ENCODE measurements at places on chromosomes 16 and 17. TPM values are rescaled to one million over a fixed set of nuclear protein-coding genes. Genes with fewer than 3 reads are reported as not detected.

- no peak for DNase-seq
These were observed 16.3 kb upstream of the CDH15 start for GRCh38 chr16:89155184-89155679.

DNA sequence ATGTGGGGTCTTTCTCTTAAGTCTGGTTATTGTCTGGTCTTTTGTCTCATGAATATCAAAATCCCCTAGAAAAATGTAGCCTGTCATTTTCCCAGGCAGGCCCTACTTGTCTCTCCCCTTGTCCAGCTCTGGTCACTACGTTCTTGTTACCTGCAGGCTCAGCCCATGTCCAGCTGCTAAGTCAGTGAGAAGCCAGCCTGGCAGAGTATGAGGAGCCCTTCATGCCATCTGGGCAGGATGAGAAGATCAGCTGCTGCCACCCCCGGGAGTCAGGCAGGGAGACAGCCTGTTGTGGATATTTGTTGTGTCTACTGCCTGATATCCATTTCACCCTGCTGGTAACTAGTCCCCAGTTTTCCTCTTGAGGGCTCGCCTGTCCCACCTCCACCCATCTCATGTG lies 88.9 kb downstream of the ASIC2 start:
- DNase-seq, result no peak

DNA sequence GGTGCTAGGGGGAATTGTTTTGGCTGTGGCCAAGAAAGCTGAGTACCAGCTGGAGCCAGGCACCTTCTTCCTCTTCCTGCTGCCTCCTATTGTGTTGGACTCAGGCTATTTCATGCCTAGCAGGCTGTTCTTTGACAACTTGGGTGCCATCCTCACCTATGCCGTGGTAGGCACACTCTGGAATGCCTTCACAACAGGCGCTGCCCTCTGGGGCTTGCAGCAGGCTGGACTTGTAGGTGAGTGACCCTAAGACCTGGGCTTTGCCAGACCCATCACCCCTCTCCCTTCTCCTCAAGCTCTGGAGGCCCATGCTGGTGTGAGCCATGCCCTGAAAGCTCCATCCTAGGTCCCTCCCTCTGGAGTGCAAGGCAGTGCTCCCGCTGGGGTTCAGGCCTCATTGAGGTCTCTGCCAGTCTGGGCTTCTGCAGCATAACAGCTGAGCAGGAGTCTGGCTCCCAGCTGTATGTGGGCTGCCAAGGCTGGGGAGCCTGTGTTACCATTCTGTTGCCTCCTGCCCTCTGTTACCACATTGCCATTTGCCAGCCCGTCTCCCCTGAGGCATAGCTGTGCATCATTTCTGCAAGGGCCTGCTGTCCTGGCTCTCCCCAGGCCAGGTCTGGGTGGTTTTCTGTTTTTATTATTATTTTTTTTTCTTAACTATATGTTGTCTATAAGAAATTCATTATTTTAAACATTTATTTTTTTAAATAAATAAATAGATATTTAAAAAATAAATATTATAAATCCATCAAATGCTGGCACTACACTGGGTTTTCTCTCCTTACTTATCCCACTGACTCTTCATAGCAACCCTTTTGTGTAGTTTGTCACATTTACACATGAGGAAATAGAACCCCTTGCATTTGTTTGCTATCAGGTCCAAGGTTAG lies 4.1 kb downstream of the SLC9A5 start:
- no peak for DNase-seq

DNA sequence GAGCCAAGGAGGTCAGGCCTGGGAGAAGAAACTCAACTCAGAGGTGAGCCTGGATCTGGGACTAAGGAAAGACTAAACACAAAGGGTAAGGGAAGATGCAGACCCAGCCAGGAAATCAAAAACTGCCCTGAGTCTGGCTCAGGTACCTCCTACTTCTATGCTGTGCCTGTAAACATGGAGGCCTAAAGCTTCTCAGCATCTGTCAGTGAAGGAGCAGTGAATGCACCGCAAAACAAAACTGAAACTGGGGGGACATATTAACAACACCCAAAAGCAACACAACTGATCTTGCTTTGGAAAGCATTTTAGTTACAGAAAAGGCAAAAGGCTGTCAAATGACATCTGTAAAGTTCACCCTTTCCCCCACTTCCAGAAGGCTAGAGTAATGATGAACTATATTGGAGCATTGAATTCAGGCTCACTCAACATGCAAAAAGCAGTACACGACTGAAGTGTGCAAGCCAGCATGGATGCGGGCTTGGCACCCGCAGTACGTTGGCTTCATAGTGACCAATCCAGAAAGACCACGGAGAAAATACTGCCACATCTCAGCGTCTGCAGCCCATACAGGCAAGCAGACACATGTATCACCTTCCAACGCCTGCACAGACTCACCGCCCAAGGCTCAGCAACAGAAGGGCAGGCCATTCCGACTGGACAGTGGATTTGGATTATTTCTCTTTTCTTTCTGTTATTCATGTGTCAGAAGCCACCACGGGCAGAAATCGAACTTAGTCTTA lies 3.8 kb downstream of the TBC1D16 start:
- DNase-seq, result no peak

DNA sequence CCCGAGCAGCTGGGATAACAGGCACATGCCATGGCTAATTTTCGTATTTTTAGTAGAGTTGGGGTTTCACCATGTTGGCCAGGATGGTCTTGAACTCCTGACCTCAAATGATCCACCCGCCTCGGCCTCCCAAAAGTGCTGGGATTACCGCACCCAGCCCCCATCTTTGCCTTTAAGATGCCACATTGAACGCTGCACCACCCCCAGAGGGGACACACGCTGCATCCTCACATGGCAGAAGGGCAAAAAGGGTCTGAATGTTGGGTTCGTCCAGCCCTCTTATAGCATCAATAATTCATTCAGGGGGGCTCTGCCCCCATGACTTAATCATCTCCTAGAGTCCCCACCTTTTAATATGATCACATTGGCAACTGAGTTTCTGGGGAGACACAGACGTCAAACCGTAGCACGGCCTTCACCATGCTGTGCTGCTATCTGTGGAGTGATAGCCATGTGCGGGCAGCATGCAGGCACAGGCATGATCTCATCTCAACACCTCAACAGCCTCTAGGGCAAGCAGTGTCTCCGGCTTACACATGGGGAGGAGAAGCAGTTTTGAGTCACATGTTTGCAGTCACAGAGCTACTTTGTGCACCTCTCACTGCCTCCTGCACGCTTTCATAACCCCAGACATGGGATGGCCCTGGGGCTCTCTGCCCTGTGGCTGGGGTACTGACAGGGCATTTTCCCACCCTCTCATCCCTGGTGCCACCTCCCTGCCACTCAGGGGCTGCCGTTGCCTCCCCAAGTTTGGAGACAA lies 30.0 kb downstream of the IL21R start:
- DNase-seq, result peak; percentile 12

GRCh38 chr16:9903-10665 lies 43.3 kb downstream of the POLR3K start:
- DNase-seq, result peak; percentile 28

GRCh38 chr16:57252148-57252721 lies 7.2 kb downstream of the ARL2BP start:
- DNase-seq, result no peak

DNA sequence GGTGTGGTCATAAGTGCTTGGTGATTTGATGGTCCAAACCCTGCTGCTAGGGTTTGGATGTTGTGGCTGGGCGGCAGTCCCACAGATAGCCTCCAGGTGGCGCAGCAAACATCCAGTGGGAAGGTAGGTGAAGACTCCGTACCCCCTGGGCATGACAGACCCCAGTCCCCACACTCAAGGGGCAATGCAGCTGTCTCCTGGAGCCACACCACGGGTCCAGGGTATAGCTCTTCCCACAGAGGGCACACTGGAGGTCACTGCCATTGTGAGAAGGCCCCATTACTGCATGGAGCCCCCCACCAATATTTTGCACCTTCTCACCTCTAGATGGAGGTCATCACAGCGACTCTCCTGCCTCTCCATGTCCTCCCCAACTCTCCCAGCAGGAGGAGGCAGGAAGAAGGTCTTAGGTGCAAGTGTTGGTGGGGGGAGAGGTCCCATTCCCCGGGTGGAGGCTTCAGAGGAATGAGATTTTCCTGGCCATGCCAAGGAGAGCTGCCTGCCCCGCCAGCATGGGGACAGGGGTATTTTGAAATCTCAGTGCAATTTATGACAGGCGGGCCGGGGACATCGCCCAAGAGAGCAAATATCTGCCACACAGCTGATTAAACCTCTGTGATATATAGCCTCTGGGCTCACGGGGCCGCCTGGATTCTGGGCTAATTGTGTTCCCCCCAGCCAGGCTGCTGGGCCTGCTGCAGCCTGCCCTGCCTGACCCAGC lies 17.1 kb upstream of the C17orf113 start:
- DNase-seq, result peak; percentile 82

DNA sequence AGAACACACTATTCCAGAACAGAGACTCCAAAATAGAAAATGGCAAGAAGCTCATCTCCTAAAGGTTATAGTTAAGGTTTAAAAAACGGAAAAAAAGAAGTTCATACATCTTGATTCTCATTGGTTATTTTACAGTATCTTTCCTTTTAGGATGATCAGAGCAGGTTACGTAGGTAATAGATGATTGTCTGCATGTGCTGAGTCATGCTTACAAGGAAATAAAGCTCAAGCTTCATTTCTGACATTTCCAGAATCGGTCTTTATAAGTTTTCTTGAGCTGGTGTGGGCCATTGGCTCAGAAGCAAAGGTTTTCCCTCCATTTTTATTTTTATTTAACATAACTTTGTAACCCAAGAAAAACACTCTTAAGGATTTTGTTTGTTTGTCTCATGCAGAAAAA lies 1030.3 kb upstream of the CDH8 start:
- no peak for DNase-seq

GRCh38 chr17:31609996-31610910 lies 218.8 kb downstream of the RAB11FIP4 start:
- no peak for DNase-seq

DNA sequence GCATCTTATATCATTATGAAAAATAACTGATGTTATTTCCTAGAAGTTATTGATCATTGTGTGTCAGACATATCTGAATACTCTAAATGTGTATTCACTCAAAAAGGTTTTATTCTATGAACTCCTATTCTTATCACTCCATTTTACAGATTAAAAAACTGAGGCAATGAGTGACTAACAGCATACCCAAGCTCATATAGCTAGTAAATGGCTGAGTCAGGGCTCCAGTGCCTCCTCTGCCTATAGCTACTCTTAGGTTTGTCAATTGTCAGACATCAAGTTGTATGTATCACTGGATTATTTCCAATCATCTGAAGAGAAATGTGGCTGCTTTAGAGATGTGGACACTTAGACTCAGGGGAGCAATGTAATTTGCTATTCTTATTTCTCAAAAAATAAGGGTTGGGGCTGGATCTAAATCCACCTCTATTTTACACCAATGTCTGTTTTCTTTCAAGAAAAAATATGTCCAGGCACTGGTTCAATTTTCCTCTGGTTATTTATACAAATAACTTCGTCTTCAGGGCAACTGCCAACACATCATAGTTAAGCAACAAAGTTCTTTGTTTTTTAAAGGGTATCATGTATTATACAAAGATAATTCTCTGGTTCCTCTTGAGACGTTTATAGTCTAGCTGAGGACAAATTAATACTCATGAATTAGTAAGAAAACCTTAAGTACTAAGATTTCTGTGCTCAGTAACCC lies 328.9 kb upstream of the MAF start:
- DNase-seq, result no peak

- DNase-seq, result no peak
These were observed 9.8 kb upstream of the IL17C start for GRCh38 chr16:88628512-88628974.

GRCh38 chr17:73643001-73643851 lies 1.0 kb downstream of the SDK2 start:
- DNase-seq, result peak; percentile 26

- DNase-seq, result peak; percentile 91
These were observed 6.6 kb downstream of the PHB1 start for GRCh38 chr17:49407981-49408501.

GRCh38 chr16:3004781-3005284 lies 7.9 kb upstream of the CLDN9 start:
- no peak for DNase-seq

- no peak for DNase-seq
These were observed 75.7 kb downstream of the FBXL20 start for GRCh38 chr17:39325528-39326240.

DNA sequence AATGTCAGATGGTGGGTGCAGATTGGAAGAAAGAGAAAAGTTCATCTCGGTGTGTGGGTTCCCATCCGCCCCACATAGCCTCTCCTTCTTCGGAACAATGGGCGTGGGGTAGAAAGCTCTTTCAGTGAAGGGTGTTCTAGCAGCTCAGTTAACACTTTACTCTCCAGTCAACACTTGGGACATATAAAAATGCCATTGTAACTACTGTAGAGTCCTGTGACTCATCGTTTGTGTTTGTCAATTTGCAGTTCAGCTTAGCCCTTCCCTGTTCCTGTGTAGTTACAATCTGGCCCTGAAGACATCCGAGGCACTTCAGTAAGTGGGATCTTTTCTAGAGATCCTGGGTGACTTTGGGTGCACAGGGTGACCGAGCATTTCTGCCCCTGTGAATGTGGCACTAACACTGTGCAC lies 11.5 kb upstream of the CLEC18C start:
- no peak for DNase-seq

DNA sequence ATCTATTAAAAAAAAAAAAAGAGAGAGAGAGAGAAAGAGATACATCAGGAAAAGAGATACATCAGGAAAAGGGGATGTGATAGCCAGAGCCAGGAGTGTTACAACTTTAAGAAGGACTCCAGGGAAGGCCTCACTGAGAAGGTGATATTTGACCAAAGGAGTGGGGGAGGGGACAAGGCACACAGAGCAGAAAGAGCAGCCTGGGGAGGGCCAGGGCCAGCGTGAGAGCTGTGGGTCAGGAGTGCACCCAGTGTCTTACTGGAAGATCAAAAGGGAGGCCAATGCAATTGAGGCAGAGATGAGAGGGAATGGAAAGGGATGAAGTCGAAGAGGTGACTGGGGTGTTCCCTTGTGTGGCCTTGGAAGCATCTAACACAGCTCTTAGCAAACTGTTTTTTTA lies 7.7 kb downstream of the ASPHD1 start:
- DNase-seq, result no peak

DNA sequence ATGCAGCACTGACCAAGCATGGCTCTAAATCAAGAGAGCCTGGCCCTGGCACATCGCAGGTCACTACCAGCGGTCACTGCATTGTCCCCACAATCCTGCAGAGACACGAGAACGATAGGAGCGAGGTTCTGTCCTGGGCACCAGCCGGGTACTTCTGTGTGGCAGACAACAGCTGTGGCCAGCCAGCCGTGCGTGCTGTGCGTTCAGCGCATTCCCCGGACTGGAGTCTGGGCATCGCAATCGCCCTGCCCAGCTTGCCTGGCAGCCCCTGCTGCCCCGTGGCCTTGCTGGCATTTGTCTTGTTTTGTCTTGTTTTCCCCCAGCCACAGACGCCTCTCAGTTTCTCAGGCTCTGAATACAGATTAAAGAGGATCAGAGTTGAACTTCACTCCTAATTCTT lies 33.9 kb downstream of the COTL1 start:
- no peak for DNase-seq

GRCh38 chr17:3990386-3991127 lies 26.3 kb upstream of the ATP2A3 start:
- DNase-seq, result no peak

GRCh38 chr17:75692976-75693375 lies 25.8 kb downstream of the SAP30BP start:
- DNase-seq, result no peak

Gene CACNG5
- total RNA-seq, result not detected

Gene ARL17B
- total RNA-seq, result 23.3 TPM

Gene DNASE1L2
- total RNA-seq, result 0.67 TPM

Gene GEMIN4
- 39.6 TPM for total RNA-seq

Gene KCNJ12
- not detected for total RNA-seq

Gene ZNF768
- 14.3 TPM for total RNA-seq

Gene SDK2
- 0.05 TPM for total RNA-seq

Gene LITAFD
- total RNA-seq, result not detected

All from activated CD4-positive, alpha-beta memory T cell treated with anti-CD3 and anti-CD28 coated beads for 36 hours (primary cell).